ENCODE measurements at places on chromosomes 12 and 14.

DNA sequence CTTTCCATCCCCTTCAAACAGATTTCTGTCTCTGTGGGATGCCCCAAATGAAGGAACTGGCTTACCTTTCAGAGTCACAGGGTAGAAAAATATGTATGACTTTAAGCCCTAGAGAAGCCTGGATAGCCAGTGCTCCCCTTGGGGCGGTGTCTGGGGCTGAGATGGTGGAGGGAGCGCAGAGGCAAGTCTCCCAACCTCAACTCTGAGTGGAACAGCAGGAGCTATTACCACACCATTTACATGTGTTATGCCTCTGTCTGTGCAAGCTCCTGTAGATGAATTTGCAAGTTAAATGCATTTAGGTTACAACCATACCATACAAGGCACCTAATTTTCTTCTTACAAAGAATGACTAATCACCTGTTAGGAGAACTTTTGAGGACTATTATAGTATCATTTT lies 50.4 kb upstream of the CLMN start:
- DNase-seq = no peak

DNA sequence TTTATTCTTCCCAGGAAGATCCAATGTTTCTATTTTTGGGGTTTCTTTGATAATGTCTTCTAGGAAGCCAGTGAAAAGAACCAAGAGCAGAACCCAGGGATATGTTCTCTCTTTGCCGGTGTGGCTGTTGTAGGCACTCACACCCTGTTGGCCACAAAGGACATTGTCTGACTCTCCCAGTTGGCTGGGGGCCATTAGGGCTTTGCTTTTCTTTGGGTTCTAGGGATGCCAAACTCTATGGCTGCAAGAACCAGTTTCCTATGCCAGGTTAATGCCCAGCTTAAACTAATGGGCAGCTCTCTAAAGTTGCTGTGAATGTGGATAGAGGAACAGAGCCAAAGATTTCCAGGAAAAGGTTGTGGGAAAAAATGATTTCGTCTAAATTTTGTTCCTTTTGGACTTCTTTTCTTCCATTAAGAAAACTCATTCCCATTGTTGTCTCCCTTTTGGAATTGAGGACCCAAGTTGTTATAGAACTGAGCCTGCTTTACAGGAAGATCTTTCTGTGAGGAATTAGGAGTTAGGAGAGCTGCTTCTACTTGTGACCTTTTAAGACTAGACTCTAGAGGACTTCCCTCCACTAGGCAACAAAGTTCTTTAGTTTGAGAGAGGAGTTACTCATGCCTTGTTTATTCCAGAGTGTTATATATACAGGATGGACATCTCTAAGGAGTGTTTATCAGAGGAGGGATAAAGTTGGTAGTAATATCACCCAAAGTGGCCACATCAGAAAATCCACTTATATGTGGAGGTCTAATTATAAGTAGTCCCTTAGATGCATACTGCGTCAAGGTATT lies 13.1 kb downstream of the COPZ1 start:
- DNase-seq = no peak

DNA sequence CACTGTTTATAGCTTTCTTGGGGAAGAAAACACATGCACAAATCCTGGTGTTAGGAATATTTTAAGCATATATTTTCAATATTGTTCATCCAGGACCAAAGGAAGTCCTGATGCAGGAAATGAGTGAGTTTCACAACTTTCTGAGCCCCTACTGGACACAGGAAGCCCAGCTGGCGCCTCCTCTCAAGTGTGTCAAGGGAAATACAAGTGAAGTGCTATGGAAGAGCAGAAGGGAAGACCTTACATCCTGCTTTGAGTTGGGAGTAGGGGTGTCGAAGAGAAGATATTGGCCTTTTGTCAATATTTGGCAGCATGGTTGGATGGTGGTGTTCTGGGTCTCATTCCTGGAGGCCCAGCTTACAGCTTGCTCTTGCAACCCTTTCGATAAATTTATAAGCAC lies 66.1 kb upstream of the ZDHHC17 start:
- DNase-seq = no peak

GRCh38 chr12:121250359-121250758 lies 40.4 kb downstream of the P2RX4 start:
- DNase-seq = no peak

GRCh38 chr12:112537710-112538396 lies 119.1 kb downstream of the PTPN11 start:
- no peak for DNase-seq

DNA sequence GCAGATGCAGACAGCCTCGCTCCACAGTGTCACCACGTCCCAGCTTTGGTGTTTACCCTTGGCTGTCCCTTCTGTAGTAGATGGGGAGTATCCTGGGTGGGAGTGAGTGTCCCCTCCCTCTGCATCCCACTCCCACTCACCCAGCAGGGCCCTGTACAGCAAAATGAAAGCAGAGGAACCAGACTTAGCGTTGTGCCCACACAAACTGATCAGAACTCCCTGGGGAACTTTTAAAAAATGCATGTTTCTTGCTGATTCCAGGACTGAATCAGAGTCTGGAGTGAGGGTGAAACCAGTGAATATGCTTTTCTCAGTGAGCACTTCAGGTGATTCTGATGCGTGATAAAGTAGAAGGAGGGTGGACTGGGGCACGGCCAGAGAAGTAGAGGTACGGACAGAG lies 2.9 kb downstream of the ACVRL1 start:
- DNase-seq = no peak

DNA sequence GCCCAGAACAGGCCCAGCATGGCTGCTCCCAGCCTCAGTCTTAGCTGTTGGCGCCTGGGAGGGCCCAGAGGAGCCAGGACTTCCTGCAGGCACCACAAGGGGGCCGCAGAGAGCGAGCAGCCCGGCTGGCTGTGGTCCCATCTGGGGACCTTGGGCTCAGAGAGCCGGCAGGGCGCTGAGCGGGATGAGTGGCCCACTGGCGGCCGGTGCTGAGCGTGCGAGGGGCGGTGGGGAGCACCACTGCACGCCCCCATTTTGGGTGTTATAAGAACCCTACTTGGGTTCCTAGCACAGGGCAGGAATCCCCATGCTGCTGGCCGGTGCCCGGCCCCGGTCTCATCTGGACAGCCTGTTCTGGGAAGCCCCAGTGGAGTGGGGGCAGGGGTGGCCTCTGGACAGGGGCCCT lies 25.9 kb upstream of the CRIP2 start:
- DNase-seq = peak; percentile 68

- no peak for DNase-seq
Observed at GRCh38 chr12:44389896-44390295, 486.2 kb downstream of the NELL2 start.

DNA sequence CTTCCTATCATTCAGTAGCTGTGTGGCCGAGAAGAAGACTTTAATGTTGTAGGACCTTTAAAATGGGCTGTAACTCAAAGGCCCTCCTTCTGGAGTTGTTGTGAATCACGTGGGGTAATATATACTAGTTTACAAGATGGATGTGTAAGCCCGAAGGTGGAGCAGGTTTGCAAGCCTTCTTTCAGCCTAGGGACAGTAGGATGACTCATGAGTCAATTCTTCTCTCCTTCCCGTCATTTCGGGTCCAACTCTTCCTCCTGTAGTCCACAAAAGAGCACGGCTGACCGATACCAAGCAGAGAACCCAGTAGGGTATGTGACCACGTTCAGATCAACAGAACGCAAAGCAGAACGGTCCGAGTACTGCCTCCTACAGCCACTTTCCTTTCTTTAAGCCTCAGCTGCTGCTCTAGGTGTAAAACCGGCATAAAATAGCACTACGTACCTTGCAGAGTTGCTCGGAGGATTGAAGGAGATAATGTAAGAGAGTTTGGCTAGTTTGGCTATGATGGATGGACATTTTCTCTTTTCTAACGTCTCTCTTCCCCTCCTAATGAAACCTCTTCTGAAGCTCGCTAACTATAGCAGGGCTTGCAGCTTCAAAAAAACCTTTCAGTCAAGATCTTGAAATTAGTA lies 1.3 kb upstream of the RASSF3 start:
- DNase-seq = peak; percentile 21

Data from stimulated activated CD4-positive, alpha-beta T cell treated with anti-CD3 and anti-CD28 coated beads, Interleukin-4, amount 100 ng/mL, for 1 hour (primary cell).